ENCODE measurements at places on chromosomes 2 and 18.

GRCh38 chr2:205929246-205929942 is 156.6 kb downstream of the INO80D start:
- no peak for DNase-seq

- DNase-seq = no peak
Observed at GRCh38 chr2:54862742-54863141, 139.3 kb downstream of the EML6 start.

GRCh38 chr2:64362562-64363026 is 91.4 kb upstream of the LGALSL start:
- DNase-seq = no peak

GRCh38 chr2:15460112-15460620 is 101.0 kb downstream of the NBAS start:
- no peak for DNase-seq

DNA sequence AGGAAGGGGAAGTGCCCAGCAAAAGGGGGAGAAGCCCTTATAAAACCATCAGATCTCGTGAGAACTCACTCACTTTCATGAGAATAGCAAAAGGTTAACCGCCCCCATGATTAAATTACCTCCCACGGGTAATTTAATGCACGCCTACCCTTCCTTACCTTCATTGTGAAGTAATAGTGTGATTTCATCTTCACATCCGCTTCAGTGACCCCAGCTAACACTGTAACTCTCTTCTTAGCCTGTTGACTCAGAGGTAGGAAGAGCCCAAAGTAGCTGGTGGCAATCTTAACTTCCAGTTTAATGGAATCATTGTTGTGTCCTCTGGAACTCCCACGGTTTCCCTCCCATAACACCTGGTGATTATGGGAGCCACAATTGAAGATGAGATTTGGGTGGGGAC is 120.5 kb downstream of the GULP1 start:
- DNase-seq = no peak

DNA sequence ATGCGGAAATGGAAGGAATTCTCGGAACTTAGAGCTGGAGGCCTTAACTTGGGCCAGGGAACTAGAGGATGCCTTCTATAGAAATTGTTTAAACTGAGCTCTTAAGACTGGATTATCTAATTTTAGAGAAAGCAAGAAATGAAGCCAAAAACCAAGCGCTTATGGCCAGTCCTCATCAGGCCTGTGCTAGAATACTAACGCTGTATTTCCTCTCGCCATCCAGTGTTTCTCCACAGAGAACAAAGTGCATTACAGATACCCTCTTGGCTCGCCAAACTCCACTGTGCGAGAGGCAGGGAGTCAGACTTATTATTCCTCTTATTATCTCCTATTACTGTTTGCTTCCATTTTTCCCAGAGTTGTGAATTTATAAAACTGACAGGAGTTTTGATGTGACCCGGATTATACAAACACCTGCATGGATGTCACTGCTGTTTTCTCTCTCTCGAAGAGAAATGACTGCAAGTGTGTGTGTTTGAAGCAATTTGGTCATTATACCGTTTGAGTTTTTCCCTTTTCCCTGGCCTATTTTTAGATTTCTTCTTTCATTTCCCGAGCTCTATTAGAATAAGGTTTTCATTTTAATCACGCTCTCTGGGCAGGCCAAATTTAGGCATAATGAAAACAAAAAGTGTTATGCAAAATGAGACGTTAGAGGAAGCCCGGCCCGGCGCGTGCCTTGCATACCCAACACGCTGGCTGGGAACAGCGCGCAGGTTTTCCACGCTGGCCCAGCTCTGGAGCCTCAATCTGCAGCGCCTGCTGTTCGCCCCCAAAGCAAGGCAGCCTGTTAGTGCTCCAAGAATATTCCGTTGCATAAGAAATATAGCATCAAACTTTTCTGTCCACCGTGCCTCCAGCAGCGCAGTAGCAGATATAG is 103.3 kb downstream of the ALK start:
- no peak for DNase-seq

- DNase-seq = no peak
Observed at GRCh38 chr2:196851088-196851487, 41.9 kb upstream of the C2orf66 start.

DNA sequence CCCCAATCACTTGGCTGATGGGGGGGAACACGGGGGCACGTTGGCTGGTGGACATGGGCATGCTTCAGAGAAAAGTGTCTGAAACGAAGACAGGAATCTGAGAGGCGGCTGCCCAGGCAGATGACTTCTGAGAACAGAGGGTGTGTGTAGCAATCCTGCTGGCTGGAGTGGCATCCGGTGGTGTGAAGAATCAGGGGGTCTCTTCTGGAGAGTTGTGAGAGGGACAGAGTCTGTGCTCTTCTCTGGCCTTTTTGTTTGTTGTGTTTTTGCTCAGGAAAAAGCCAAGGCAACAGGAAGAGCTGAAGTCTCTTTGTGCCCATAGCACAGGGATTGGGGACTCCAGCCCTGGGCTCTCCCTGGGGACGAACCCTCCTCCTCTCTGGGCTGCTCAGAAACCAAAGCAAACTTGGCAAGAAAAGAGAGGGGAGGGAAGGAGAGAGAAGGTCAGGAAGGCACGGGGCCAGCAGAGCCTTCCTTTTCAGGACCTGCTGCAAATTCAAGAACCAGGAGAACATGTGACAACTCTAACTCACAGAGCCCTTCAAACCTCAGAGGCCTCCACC is 97.0 kb upstream of the SMAD2 start:
- no peak for DNase-seq

GRCh38 chr2:226360658-226361057 is 439.0 kb downstream of the IRS1 start:
- no peak for DNase-seq

DNA sequence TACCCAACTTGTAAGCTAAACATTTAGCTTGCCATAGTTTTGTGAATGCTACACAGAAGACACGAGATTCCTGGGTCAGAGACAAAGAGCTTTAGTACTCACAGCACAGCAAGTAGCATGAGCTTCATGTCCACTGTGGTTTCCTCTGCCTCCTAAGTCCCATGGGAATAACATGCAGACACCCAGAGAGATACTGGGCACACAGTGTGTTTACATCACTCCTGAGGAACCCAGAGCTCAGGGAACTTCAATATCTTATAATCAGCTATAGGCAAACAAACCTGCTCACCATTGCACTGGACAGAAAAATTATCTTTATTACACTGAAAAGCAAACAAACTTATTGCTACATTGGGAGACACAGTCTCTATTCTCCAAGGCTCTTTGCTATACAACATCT is 14.5 kb upstream of the NCK2 start:
- DNase-seq = no peak

- no peak for DNase-seq
Observed at GRCh38 chr2:34545486-34546136, 946.5 kb upstream of the FAM98A start.

- DNase-seq = no peak
Observed at GRCh38 chr2:10283106-10284062, 19.3 kb upstream of the HPCAL1 start.

DNA sequence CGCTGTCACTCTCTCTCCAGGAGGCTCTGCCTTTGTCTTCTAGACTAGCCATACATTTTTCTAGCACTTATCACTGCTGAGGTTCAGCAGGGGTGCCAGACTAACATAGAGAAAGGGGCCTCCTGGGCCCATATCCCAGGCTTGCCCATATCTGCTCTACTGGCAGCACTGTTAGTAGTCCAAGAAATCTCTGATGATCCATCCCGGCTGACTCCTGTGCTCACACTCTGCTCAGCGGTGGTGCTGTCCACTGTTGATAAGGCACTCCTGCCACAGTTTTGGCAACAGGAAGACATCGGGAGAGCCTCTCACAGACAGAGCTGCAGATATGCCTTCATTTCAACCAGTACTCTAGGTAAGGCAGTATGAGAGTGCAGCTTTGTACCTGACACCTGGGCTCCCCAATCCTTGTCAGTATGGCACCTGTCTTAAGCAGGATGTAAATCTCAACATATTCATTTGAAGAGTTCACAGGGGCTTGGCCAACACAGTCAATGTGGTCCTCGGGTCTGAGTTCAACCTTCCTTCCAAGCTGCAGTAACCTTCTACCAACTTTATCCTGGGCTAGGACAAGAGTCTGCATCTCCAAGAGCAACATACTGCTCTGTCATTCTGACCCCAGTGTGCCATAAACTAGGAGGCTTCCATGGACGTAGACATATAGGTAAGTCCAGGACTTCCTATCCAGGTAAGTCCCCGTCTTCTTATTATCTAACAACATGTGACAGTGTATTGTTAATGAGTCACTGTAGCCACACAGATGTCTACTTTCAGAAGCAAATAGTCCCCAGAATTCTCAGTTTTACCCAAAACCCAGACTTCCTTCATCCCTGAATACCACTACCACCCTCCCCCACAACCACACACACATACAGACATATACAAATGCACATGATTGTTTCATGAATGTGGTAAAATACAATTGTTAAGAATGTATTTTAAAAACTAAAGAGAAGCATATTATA is 16.2 kb downstream of the KLF7 start:
- no peak for DNase-seq

DNA sequence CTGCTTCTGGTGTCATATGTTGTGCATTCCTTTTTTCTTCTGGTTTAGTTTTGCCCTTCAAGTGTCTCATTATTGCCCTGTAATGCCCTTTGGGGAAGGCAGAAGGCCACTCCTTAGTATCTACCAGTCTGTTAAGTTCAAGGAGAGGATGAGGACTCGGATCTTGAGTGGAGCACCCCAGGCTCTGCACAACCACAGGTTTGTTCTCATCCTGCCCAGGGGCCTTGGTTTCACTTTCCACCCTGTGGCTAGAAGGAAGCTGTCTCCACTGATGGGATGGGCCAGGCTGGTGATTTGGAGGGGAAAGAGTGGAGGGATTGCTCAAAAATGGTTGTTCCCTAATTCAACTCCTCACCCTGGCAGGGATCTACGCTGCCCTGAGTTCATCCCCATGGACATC is 30.2 kb upstream of the RAB11FIP5 start:
- DNase-seq = no peak

- no peak for DNase-seq
Observed at GRCh38 chr2:186561467-186562208, 28.2 kb upstream of the ITGAV start.
